ENCODE measurements at places on chromosomes 13 and 19.

DNA sequence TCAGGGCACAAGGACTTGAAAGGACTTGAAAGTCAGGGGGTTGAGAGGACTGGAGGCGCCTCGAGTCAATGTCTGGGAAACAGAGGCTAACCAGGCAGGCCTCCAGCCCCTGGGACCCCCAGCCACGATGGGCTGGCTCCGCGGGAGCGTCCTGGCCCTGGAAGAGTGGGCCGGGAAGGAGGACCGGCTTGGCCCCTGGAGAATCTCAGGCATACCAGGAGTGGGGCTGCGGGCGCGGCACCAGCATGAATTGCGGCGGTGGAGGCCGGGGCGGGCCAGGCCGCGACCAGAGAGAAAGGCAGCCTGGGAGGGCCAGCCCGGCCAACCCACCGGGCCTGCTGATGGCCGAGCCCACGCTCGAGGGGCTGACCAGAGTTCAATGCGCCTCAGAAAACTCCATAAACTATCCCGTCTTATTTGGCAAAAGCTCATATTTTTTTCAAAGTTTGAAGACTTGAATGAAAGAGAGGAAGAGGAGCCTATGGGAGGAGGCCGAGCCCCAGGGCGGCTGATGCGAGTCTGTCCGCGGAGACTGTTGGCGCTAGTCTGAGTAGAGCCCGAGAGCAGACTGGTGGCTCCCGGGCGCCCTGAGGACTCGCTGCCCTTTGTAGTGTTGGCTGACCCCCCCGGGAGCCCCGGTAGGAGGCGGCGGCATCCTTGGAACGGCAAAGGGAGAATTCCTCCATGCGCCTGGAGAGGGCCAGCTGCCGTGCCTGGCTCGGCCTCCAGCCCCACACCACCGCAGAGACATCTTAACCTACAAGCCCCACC is 68.0 kb downstream of the MLLT1 start:
- no peak for DNase-seq

GRCh38 chr13:98751367-98751782 is 1.1 kb downstream of the SLC15A1 start:
- DNase-seq: no peak

DNA sequence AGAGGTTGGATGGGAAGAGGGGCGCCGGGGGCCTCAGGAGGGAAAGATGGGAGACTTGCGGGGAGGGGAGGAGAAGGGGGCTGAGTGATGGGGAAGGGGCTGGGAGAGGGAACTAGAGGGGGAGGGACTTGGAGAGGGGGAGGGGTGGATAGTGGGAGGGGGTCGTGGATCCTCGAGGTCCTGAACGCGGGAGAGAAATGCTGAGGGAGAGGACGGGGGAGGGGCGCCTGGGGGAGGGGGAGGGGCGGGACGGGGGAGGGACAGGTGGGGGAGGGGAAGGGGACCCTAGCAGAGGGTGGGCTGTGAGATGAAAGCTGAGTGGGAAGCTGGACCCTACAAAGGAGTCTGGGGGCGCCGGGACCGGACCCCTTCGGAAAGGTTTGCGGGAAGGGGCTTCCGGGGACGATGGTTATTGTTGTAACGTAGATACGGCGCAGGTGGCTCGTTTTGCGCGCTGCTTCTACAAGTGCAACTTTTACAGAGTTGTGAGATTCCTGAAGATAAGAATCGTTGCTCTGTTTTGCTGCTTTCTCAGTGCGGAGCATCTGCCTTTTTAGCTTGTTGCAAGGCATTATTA is 418 bp downstream of the ZNF444 start:
- DNase-seq: no peak

- peak; percentile 51 for DNase-seq
Observed at GRCh38 chr13:46632176-46632575, 79.2 kb downstream of the LRCH1 start.

GRCh38 chr19:10805065-10805757 is 30.8 kb downstream of the TMED1 start:
- DNase-seq: no peak

DNA sequence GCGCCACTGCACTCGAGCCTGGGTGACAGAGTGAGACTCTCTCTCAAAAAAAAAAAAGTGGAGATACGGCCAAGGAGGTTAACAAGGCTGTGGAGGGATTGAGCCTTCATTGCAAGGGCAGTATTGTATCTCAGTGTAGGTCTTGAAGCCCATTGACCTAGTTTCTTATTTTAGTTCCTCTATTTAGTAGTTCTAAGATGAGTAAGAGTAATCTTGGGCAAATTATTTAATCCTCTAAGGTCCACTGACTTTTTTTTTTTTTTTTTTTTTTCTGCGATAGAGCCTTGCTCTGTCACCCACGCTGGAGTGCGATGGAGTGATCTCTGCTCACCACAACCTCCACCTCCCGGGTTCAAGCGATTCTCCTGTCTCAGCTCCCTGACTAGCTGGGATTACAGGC is 14.3 kb upstream of the ILF3 start:
- no peak for DNase-seq

DNA sequence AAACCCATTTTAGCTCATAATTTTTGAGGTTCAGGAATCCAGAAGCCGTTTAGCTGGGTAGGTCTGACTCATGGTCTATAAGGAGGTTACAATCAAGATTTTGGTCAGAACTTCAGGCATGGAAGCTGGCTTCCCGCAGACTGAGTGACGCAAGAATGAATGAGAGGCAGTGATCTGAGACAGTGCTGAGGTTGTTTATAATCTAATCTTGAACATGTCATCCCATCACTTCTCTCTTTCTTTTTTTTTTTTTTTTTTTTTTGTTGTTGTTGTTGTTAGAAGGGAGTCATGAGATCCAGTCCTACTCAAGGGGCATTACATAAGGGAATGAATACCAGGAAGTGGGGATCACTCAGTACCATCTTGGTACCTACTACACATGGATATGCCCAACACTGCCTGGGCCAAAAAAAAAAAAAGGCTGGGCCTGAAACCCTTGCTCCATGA is 217.4 kb downstream of the DLEU7 start:
- peak; percentile 92 for DNase-seq

- DNase-seq: no peak
Observed at GRCh38 chr13:111961236-111961635, 105.7 kb upstream of the SOX1 start.

GRCh38 chr19:19319732-19320360 is 463 bp downstream of the SUGP1 start:
- DNase-seq: no peak

DNA sequence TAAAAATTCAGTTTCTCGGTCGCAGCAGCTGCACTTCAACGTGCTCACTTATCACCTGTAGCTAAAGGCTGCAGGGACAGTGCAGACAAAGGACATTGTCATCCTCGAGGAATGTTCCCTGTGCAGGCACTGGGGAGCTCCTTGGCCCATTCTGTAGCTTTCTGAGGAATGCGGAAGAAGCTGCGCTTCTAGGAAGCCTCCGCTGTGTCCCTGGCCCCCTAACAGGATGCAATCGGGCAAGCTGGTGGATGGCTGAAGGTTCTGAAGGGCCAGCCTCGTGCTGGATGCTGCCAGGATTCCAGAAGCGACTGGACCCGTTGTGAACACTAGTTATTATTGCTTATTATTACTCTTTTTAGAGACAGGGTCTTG is 8.1 kb downstream of the ANO8 start:
- no peak for DNase-seq

DNA sequence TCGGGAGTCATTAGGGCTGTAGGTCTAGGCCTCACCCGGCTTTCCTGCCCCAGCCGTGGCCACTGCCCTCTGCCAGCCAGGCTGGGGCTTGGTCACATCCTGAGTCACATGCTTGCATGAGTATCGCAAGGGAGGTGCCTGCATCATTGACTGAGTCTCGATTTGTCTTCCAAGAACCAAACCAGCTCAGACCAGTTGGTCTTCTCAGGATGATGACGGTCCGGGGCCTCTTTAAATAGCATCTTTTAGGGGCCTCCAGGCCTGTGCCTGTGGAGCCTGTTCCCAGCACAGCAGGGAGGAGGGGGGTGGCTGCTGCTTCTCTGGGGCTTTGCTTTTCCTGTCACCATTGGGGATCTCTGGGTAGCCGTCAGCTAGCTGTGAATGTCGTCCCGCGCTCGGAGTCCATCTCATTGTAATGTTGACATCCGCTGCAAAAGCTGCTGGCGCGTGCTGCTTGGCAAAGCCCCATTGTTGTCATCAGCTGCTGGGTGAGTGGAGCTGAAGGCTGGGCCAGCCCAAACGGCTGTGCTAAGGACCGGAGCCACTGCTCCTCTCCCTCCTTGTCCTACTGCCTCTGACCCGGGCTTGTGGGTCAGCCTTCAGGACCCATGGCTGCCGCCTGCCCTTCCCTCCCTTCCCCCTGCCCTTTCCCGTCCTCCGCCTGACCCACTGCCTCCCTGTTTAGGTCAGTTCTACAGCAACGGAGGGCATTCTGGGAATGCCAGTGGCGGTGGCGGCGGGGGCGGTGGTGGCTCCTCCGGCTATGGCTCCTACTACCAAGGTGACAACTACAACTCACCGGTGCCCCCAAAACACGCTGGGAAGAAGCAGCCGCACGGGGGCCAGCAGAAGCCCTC is 14.3 kb upstream of the QTRT1 start:
- no peak for DNase-seq

- DNase-seq: no peak
Observed at GRCh38 chr19:49976496-49976895, 15.5 kb upstream of the SIGLEC11 start.

DNA sequence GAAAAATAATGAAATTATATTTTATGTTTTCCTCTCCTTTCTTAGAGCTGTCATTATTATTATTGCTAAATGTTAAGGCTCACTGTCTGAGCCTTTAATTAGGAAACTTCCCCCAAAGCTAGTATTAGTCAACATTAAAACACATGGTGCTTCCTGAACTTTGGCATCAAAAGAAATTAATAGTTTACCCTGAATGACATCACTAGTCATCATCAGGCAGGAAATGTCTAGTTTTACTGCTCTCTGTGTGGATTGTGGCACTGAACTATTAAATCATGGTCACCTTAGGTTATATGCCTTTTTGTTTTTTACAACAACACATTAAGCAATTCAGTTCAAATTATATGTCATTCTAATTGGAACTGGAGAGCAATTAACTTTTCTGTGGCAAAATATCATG is 595.5 kb downstream of the SLITRK1 start:
- no peak for DNase-seq

DNA sequence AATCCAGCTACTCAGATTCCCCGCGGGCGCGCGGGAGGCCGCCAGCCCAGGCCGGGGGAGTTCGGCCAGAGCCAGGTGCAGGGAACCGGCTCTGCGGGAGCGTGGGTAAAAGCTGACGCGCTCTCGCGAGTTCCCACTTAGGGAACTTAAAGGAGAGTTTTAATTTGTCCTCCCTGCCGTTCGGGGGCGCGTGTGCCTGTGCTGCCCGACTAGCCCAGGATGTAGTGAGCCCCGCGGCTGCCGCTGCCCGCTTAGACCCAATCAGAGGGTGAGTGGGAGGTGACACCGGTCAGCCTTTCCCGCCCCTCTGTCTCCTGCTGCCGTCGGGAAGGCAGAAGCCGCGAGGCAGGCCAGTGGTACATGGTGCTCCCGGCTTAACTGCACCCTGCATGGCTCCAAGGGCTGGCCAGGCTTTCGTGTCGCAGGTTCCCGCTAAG is 36.0 kb upstream of the NEK3 start:
- DNase-seq: peak; percentile 80

GRCh38 chr13:74761801-74762757 is 627.9 kb upstream of the KLF12 start:
- DNase-seq: peak; percentile 95

DNA sequence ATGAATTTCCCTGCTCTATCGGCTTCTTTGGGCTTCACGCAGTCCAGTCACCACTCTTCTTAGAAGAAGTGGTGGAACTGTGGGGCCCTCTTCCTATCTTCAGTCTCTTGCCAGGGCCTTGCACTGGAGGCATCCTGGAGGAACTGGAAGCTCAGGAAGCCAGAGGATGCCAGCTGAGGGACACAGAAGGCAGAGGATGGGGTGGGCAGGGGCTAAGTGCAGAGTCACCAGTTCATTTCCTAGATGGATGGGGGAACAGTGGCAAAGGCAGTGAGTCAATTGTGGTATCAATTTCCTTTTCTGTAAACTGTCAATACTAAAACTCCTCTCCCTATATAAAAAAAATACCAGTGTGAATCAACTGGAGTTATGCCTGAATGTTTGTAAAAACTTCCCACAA is 419.7 kb downstream of the KLF12 start:
- DNase-seq: no peak

- no peak for DNase-seq
Observed at GRCh38 chr19:55027472-55028337, 10.4 kb downstream of the GP6 start.

DNA sequence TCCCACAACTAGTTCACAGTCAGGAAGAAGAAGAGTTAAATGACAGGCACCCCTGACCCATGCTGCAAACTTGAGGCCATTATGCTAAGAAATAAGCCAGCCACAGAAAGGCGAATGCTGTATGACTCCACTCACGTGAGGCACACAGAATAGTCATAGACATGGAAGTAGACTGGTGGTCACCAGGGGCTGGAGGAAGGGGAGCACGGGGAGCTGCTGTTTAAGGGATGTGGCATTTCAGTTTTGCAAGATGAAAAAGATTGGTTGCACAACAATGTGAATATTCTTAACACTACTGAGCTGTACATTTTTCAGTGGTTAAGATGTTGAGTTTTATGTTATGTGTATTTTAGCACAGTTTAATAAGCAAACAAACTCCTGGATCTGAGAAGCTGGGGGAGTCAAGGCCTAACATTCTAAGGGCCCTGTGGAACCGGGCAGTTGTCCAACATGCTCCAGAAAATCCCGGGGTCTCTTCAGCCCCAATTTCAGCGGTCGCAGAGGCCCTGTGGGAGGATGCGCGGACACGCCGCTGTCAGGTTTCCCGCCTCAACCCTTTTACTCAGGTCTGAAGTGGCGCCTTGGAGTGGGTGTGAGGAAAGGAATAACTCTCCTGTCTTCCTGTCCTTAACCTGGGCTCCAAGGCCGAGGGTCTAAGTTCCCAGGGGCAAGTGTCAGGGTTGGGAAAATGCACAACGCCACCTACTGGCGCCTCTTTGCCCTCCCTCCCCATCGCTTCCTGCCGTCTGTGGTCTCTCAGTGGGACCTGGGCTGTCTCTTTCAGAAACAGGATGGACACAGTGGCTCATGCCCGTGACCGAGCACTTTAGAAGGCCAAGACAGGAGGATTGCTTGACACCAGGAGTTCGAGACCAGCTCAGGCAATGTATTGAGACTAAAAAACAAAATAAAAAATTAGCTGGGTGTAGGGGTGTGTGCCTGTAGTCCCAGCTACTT is 4.4 kb upstream of the TMEM272 start:
- peak; percentile 33 for DNase-seq

- no peak for DNase-seq
Observed at GRCh38 chr19:39415111-39416046, 2.9 kb downstream of the PLEKHG2 start.

DNA sequence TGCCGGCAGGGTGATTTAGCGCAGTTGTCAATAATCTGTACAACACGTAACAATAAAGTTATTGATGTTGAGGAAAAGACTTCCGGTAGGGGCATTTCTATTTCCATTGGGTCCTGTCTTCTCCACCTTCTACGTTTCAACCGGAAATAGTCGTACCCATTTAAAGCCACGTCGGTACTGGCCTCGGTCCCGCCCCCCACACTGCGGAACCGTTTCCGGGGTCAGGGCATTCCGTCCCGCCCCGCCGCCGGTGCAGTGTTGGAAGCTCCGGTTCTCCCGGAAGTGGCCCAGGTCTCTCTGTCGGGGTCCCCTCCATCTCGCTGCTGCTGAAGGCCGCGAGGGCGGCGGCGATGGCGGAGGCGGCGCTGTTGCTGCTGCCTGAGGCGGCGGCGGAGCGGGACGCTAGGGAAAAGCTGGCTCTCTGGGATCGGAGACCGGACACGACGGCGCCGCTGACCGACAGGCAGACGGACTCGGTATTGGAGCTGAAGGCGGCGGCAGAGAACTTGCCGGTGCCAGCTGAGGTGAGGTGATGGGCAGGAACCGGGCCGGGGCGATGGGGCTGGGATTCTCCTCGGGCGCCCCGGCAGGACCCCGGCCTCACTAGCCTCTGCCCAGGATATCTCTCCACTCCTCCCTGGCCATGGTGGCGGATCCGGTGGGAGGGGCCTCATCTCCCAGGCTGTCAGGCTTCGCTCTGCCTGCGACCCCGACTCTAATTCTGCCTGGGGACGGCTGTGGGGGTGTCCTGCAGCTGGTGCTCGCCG is at the start of gene COG3:
Gene COG3, plus strand, starts transcription at position 253 of the 767 bp plus-strand sequence. Its CDS starts 98 bp downstream, at position 351.
- peak; percentile 99 for DNase-seq
